WTC11 (cell line): ENCODE measurements at places on chromosomes 7 and 10. TPM values are rescaled to one million over a fixed set of nuclear protein-coding genes. Genes with fewer than 3 reads are reported as not detected.

The SPDYE6 gene
- not detected in 3 replicates for total RNA-seq

GRCh38 chr10:61478621-61479312 lies 25.6 kb upstream of the TMEM26 start:
- DNase-seq, result no peak

DNA sequence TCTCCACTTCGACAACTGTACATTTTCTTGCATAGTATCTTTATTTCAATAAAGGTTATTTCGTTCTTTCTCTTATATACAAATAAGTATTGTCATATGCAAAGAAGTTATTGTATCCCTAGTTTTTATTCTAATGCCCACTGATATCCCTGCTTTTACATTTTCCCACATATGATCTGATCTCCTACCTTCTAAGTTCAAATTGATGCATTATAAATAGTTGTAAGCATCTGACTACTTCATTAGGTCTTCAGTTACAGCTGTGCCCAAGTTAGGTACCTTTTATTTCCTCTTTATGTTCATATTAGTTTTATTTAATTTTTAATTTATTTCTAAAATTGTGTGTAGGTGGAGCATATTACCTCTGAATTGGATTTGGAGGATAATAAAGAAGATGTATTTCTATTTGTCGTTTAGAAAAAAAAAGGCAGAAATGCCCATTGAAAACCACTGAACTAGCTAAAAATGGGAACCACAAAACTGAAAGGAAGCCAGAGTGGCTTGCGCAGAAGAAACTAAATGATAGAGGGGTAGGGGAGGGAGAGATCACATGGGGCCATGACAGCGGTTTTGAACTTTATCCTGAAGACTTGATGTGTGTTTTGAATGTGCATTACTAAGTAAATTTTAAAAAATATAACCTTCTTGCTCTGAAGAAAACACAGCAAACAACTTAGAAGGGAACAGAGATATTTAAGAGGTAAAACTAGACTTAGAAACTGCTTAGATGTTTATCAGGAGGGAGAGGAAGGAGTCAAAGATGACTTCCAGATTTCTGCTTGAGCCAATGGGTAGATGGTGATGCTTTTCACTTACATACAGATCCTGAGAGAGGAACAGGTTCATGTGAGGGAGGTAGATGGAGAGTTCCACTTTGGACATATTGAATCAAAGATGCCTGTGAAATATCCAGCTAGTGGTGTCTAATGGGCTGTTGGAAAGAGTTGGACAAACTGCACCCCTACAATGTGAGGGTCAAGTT lies 9.3 kb upstream of the ZC3HAV1L start:
- no peak for DNase-seq

- no peak for DNase-seq
Measured at GRCh38 chr7:155746188-155746587, 66.1 kb downstream of the SHH start.

DNA sequence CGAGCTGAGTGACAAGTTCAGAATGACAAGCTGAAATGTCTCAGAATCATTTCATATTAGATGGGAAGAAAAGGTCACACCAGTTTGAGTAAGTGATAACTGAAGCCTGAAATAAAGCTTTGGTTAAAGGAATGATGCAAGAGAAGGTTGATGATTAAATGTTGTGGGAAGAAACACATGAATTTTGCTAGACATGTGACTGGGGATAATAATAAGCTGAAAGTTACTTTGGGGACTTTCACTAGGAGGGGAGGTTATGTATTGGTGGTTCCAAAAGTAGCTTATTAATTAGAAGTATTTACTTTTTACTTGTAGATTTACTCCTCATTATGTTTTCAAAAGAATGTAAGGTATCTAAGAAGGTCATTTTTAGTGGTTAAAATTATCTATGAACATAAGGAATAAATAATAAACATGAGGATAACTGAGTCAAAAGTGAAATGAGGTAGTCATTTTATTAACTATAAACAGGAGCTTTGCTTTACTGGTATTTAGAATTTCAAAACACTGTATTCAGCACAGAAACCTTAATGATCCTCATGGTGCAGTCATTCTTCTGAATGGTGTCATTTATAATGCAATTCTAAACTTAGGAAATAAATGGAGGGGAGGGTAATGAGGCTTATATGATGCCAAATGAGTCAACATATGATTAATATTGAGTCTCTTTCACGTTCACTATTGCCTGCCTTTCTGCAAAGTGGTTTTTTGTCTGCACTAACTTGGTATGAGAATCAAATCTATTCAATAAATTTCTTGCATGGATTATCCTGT lies 63.7 kb downstream of the PRKG1 start:
- no peak for DNase-seq

DNA sequence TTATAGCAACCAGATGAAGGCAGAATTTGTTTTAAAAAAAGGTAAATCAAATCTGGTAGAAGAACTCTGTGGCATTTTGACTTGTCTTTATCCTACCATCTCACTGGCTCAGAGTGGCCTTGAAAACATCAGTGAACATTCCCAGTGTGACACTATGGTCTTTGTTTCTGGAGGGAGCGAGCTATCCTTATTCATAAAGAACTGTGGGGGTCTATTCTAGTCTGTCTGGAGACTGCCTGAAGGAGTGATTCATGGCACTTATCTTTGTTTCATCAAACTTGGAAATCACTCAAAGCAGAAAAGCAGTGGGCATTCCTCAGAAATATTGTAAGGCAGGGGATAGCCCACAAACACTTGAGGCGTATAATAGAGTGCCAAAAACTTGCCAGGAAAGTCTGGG lies 719.1 kb downstream of the PCDH15 start:
- no peak for DNase-seq

DNA sequence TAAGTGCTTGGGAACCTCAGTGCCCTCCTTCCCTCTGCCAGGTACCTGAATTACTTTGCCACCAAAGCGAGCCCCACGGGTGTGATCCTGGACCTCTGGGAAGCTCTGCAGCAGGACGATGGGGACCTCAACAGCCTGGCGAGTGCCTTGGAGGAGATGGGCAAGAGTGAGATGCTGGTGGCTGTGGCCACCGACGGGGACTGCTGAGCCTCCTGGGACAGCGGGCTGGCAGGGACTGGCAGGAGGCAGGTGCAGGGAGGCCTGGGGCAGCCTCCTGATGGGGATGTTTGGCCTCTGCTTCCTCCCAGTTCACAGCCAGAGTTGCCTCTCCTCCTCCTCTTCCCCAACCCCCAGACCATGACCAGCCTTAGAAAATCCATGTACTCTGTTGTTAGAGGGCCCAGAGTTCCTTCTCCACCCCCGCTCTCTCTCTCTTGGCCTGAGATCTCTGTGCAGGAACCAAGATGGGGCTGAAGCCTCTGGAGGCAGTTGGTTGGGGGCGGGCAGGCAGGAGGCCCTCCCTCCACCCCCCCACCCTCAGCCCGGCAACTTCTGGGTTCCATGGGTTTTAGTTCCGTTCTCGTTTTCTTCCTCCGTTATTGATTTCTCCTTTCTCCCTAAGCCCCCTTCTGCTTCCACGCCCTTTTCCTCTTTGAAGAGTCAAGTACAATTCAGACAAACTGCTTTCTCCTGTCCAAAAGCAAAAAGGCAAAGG lies 19.8 kb upstream of the SLC29A3 start:
- DNase-seq, result no peak

The ARL3 gene
- 13.3 to 16.1 TPM (median 15.6 TPM) in 3 replicates for total RNA-seq

DNA sequence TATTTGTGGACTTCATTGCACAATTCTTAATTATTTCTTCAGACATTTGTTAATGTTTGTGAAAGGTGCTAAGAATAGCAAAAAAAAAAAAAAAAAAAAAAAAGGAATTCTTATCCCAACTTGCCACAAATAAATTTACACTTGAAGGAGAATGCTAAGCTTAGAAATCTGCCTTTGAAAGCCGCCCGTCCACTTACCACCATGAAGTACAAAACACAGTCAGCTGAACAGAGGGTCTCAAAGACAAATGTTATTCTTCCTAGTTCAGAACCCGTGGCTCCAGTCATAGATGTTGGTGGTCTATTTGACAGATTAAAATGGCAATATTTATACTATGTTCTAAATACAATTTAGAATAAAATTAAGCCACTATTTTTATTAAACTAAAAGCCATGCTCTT lies 141.2 kb downstream of the ELAPOR2 start:
- DNase-seq, result no peak

GRCh38 chr10:101686133-101686925 lies 8.6 kb downstream of the FBXW4 start:
- no peak for DNase-seq

The GRM8 gene
- total RNA-seq, result 2.1 to 2.4 TPM (median 2.3 TPM) in 3 replicates

- no peak for DNase-seq
Measured at GRCh38 chr10:25245165-25245564, 70.4 kb downstream of the GPR158 start.

DNA sequence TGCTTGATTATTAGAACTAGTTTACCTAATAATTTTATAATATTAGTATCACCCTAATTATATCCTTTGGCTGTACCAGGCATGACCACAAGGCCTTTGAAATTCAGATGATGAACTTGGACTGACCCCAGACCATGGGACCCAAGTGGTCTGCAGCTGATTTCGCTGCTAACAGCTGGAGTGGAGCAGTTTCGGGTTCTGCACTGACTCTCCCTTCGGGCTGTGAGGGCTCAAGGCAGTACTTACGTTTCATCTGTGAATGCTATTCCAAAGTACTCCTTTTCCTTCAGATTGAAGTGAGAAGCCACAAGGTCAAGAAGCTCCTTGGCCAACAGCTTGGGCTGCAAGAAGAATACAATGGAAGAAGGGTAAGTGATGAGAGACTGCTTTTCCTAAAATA lies 223.8 kb downstream of the PRPF18 start:
- no peak for DNase-seq

DNA sequence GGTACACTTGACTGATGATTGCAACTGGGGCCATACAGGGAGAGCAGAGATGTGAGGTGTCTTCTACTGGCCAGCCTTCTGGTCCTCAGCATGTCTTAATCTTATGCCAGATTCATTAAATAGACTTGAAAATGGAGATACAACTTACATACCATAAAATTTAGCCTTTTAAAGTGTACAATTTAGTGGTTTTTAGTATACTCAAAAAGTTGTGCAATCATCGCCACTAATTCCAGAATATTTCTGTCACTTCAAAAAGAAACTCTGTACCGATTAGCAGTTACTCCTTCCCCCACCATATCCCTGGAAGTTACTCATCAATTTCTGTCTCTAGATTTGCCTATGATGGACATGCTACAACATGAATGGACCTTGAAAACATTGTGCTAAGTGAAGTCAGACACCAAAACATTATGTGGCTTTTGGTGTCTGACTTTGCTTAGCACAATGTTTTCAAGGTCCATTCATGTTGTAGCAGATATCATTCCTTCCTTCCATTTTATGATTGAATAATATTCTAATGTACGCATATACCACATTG lies 53.0 kb downstream of the SH2D4B start:
- no peak for DNase-seq

- no peak for DNase-seq
Measured at GRCh38 chr10:132019366-132019765, 37.6 kb upstream of the BNIP3 start.
